Posterior cingulate gyrus (tissue), 11 donors: ENCODE measurements at places on chromosomes 11 and 22.

DNA sequence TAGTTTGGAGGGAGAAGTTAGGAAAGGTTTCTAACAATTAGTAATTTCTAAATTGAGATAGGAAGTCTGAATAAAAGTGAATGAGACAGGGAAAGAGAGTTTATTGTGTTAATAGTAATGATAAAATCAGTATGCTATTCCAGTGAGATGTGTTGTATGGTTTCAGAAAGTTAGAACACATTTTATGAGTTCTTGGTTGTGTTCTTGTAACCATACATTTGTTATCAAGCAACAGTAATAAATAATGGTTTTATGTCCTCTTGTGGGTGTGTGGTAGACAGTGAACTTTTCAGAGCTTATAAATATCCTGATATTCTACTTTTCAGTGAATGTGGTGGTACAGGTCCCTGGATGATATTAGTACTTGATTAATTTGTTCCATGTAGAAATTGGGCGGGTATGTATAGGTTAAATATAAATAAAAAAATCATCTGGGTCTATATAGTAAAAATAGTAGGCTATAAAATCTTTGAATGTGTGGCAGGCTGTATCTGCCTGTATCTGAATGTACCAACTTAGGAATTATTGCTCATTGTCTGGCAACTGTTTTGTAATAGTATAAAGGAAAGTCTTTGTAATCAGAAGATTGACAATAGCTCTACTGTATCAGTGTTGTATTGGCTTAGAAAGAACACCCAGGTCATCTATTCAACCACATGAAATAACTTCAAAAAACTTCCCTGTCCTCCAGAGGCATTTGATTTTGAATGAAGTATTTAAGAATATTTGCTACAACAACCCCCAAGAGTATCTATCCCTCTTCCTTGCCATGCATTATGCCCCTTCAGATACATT is 54.8 kb downstream of the UVRAG start:
- no peak for DNase-seq

DNA sequence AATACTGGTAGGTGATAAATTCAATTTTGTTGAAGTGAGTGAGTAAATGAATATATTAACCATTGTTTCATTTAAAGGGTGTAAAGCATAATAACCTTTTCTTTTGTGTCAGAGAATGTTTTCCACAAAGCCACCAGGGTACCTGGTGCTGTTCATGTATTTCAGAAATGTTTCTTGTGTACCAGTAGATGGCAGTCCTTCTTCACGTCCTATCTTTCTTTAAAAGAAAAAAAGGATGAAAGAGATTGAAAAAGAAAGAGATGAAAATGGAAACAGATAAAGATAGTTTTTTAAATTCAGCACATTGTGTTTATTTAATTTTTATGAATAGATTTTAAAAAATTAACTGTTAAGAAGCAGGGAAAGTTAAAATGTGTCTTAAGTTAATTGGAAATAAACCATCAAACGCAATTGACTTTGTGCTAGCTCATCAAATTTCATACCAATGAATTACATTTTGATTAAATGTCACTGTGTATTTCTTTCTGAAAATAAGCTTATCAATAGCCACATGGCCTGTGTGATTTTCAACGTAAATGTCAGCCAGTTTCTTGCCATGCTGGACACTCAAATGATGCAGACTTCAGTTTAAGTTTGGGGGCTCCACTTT is 65.5 kb upstream of the CHORDC1 start:
- DNase-seq = no peak

GRCh38 chr11:61659413-61660196 is 20.6 kb upstream of the DAGLA start:
- DNase-seq = no peak

- peak; percentile 45 for DNase-seq
These were observed 19.9 kb downstream of the SERGEF start for GRCh38 chr11:17992916-17993315.

GRCh38 chr11:35165423-35166368 is 26.7 kb downstream of the CD44 start:
- no peak for DNase-seq

DNA sequence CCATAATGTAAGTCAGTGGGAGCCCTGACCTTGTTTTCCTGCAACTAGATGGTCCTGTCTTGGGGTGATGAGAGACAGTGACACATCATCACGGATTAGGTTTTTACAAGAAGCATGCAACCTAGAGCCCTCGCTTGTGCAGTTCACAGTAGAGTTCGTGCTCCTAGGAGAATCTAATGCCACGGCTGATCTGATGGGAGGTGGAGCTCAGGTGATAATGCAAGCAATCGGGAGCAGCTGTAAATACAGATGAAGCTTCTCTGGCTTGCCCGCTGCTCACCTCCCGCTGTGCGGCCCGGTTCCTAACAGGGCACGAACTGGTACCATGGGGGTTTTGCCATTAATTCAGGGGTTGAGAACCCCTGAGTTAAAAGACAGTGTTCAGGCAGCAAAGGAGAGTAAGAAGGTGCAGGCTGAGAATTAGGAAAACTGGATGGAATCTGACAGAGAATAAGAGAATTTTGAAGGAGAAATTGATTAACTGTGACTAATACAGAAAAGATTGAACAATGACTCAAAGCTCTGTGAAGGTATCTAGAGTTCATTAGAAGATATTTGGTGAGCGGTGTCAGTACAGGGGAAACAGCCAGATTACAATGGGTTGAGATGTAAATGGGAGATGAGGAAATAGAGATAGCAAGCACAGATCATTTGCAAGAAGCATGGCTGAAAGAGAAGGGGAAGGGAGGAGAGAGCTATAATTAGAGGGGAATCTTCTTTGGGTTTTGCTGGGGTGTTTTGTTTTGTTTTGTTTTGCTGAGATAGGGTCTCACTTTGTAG is 21.0 kb downstream of the WEE1 start:
- no peak for DNase-seq

DNA sequence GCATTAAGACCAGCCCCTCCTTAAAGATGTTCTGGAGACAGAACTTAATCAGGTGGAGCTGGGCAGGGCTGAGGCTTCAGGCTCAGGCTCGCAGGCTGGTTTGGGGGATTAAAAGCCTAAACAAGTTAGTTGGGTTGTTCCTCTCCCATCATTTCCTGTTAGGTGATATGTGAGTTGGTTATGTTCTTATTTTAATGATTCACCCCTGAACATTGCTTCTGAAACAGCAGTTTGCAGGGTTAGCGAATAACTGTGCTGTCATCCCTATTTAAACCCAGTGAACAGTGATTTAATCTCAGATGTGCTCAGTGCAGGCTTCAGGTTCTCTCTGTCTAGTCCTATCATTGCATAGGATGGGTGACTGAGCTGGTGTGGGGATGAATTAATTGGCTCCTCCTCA is 47.4 kb upstream of the BIRC3 start:
- no peak for DNase-seq

DNA sequence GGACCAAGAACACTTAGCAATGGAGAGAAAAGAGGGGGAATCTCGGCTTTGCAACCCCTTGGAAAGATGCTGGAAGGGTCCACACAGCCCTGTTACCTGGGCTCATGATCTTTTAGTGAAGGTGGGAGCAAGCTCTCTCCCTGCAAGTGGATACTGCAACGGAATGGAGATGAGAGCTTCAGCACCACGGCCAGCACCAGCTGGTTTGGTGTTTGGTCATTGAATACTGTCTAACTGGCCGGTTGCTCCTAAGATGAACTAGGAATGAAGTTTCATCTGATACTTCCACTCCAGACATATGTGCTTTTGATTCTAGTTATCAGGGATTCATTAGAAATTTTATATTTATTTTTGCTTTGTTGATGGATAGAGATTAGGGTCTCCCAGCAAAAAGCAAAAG is 16.3 kb downstream of the HTR3A start:
- no peak for DNase-seq

DNA sequence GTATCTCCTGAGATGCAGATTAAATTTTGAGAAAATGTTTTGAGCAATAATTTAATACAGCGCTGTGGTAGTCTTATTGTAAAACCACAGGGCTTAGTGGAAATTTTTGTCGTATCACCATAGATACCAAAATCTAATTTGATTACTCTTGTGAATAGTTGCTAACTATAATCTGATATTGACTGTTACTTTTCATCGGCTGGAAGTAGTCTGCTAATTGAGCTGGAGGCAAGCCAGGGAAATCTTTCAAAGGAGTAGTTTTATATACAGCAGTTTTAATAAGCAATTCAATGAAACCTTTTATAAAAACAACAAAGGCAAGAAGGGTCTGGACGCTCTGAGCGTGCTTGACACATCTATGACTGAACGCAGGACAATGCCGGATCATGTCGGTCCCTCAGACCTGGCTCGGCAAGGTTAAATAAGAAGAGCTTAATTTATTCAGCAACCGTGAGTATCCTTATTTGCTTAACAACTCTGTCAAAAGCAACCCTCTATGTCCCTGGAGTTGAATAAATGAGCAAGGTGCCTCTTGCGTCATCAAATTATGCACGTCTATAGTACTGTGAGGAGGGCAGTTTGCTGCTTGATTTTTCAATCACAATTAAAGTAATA is 121.2 kb downstream of the NCAM1 start:
- no peak for DNase-seq

DNA sequence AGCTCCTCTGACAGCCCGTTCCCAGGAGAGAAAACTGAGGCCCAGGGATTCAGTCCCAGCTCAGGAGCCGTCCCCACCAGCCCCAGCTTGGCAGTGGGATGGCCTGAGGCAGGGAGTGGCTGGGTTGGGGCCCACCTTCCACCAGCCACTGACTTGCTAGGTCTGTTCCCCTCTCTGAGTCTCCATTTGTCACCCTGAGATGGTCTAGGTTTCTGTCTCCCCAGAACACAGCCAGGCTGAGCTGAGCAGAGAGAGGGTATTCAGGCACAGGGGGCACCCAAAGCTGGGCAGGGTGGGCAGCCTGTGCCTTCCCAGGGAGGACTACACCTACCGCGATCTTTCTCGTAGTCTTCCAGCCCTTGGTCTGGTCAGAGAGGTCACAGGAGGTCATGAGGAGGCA is 95.7 kb downstream of the PDE2A start:
- no peak for DNase-seq

GRCh38 chr11:91946397-91946951 is 278.1 kb upstream of the FAT3 start:
- DNase-seq = no peak

DNA sequence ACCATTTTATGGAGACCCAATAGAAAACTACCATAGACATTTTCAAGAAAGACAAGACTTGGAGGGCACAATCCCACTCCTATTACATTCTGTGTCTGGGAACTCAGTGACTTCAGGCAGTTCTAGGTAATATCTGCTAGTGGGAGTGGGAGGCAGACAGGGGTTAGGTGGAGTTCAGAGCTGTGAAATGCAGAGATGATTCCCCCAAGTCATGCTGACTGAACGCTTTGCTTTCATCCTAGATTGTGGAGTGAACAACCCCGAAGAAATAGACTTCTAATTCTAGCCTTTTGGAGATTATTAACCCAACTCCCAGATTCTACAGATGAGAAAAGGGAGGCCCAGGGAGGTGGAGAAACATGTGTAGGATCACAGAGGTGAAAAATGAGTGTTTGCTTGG is 437.8 kb upstream of the CADM1 start:
- no peak for DNase-seq

DNA sequence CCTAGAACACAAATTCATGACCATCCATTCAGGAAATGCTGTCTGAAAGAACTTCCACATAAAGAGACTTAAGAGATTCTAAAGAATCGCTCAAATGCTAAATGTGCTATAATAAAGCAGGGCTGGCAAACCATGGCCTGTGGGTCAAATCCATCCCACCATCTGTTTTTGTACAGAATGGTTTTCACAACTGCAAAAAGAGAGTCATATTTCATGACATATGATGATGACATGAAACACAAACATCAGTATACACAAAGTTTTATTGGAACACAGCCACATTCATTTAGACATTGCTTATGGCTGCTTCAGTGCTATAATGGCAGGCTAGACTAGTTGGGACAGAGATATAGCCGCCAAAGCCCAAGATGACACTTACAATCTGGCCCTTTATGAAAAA is 85.1 kb downstream of the RRAS2 start:
- DNase-seq = no peak

GRCh38 chr22:41822317-41823057 is 10.4 kb upstream of the SREBF2 start:
- DNase-seq = no peak

DNA sequence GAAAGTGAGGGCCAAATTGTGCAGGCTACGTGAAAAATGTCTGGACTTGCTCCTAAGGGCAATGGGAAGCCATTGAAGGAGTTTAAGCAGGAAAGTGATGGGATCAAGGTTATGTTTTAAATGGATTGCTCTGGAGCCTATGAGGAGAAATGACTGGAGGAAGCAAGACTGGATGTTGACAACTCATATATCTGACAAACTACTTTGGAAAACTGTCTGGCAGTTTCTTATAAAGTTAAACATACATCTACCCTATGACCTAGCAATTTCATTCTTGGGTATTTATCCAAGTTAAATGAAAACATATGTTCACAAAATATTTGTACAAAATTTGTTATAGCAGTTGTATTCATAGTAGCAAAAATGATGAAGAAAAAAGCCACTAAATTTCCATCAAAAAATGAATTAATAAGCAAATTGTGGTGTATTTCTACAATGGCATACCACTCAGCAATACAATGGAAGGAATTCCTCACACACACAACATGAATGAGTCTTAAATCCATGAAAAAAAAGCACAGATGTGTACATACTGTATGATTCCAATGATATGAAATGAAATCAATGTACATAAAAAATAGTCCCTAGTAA is 24.1 kb downstream of the FZD4 start:
- DNase-seq = no peak

DNA sequence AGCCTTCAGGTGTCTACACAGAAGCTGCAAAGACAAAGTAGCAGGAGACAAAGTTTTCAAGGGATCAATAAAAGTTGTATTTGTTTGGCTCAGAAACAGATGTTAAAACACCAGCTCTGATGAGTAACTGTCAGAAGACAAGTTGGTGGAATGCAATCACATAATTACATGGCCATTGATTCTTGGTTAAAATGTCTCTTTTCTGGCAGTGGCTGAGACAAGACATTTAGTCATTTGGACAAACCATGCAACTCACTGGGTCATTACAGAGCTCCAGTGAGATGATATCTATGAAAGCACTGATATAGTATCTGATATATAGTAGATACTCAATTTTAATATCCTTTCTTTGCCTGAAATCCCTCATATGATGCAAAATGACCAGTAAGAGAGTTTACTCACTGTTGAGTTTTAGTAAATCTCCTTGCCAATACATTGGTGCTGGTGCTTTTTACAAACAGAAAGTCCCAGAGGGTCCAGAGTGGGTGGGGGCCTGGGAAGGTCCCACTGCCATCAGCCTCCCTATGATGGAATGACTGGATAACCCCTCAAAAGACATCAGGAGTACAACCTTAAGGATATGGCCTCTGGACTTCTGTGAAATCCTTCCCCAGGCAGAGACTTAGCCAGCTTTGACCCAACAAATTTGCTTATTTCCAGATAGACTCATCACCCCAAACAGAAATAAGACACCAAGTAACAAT is 95.0 kb downstream of the SLC1A2 start:
- no peak for DNase-seq

- no peak for DNase-seq
These were observed 583 bp downstream of the P4HA3 start for GRCh38 chr11:74310857-74311256.

DNA sequence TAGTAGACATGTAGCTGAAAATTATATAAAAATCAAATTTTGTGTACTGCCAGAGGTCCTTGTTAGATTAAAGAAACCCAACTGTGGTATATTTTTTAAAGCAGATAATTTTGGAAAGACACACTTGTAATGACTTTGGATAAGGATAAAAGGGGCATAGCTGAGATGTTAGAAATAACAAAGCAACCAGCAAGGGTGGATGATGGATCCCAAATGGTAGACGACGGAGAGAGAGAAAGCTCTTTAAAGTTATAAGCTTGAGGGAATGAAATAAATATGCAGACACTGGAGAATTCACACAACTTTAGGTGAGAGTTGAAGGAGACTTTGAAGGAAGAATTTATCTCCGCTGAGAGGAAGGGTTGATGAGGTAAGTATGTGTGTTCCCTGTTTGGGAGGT is 10.6 kb downstream of the NCAM1 start:
- no peak for DNase-seq
